ENCODE measurements at places on chromosomes 3 and 15.
A peak's percentile ranks its signal among the peaks of the same experiment; 100 is the strongest.

DNA sequence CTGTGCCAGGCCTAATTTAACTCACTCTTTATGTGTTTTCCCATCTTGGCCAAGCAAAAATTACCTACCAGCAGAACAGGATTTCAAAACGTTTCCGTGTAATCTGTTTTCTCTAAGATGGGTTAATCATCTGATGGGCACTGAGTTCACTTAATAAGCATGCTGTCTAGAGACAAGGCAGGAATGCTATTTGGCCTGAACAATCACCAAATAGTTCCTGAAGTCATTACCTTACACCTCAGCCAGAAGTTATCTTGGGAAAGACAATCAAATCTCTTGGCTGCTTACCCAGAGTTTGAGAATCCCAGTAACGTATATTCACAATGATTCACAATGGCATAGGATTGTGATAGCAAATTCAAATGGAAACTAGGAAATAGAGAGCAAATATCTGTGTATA is 779.1 kb downstream of the CADM2 start:
- peak; percentile 81 for DNase-seq

- peak; percentile 98 for DNase-seq
These were observed at the start of gene TMF1 for GRCh38 chr3:69051756-69052471. Gene TMF1 (minus strand): TSS chr3:69052333. CDS start chr3:69052086, 247 bp downstream.

GRCh38 chr15:62969442-62970089 is 73.0 kb upstream of the TPM1 start:
- peak; percentile 78 for DNase-seq

DNA sequence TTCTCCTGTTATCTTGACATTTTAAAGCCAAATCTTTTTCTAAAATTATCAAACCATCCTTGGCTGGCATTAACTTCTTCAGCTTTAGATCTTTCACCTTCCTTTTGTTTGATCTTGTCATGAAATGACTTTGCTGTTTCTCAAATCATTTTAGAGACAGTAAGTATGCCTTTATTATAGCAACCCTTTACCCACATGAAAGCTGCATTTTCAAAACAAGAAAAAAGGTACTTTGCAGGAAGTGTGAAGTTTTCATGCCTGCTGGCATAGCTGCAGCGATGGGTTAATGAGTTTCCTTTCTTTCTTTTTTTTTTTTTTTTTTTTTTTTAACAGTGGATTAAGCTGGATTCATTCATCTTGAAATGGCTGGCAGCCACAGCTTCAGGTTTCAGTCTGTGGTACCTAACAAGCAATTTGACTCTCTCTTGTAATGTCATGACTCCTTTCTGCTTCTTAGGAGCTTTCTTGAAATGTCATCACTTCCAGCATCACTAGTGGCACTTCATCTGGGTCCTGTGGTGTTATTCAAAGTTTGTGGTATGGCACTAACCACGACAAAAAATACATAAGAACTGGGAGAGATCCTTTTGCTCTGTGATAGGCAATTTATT is 18.8 kb downstream of the SLC25A26 start:
- no peak for DNase-seq

- peak; percentile 45 for DNase-seq
These were observed 41.4 kb downstream of the ROBO2 start for GRCh38 chr3:77081240-77081661.

DNA sequence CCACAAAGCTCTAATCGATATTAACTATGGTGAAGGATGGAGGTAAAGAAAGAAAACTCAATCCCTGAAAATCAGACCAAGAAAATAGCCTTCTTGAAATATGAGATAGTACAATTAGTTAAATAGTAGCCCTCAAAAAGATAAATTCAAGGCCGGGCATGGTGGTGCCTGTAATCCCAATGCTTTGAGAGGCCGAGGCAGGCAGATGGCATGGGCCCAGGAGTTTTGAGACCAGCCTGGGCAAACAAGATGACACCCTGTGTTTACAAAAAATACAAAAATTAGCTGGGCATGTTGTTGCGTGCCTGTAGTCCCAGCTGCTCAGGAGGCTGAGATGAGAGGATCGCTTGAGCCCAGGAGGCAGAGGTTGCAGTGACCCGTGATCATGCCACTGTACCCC is 31.6 kb upstream of the CEP152 start:
- DNase-seq = no peak

- no peak for DNase-seq
These were observed 73.8 kb downstream of the IQSEC1 start for GRCh38 chr3:12999147-13000140.

DNA sequence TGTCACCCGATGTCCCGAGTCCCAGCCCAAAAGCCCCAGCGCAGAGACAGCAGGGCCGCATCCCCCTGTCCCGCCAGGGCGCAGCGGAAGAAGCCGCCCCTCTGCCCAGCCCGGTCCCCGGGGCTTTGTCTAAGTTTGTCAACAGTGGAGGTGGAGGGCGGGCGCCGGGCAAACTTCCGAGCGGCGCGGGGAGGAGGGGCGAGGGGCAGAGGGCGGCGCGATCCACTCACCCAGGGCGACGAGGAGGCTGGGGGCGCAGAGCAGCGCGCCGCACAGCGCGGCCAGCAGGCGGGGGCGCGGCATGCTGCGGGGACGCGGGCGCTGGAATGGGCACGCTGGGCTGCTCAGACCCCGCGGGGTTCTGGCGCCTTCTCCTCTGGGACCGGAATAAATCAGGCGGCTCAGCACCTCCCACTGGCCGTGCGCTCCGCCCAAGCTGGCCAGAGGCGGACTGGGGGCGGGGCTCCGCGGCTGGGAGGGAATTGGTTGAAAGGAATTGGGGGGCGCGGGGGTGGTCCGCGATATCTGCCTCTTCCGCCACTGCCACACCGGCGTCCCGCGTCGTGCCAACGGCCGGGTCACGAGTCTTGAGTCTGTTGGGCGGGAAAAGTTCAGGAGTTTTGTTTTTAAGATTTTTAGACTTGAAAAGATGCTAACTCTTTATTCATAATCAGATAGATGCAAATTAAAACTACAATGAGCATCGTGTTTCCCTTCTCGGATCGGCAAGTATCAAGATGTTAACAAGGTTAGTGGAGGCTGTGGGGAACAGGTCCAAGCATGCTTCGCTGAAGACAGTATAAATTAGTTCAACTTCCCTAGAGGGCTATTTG is at the start of gene MFGE8:
Gene MFGE8 (minus strand): TSS at position 363 of the 833 bp plus-strand sequence. CDS start 60 bp downstream, at position 303.
- DNase-seq = peak; percentile 81

DNA sequence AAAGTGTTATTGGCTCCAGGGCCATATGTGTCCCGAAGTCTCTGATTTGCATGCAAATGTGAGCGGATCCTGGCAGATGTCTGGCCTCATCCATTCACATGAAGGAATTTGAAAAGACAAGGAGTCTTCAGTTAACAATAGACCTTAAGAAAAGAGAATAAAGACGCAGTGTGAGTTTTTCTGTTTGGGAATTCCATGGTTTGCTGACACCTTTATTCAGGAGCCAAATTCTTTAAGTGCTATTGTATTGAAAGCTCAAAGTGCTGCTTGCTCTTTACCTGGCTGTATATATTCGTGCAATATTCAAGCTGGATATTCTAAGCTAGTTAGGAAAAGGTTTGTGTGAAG is 2.2 kb downstream of the LRRN1 start:
- no peak for DNase-seq

DNA sequence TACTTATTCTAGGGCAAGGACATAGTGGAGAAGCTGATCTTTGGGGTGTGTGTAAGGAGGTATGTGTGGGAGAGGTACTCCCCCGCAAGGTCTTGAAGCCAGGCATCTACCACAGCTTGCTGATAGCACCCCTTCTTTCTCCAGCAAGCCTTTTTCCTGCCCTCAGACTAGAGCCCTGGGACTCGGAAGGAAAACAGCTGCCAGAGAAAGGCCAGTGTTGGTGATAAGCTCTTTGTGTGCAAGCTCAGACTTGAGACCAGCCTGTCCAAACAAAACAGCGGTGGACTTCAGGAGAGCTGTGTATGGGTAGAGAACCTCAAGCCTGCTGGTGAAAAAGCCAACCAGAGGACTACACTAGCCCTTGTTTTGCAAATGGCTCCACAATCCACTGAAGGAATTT is 1028.6 kb downstream of the MCTP2 start:
- peak; percentile 78 for DNase-seq

DNA sequence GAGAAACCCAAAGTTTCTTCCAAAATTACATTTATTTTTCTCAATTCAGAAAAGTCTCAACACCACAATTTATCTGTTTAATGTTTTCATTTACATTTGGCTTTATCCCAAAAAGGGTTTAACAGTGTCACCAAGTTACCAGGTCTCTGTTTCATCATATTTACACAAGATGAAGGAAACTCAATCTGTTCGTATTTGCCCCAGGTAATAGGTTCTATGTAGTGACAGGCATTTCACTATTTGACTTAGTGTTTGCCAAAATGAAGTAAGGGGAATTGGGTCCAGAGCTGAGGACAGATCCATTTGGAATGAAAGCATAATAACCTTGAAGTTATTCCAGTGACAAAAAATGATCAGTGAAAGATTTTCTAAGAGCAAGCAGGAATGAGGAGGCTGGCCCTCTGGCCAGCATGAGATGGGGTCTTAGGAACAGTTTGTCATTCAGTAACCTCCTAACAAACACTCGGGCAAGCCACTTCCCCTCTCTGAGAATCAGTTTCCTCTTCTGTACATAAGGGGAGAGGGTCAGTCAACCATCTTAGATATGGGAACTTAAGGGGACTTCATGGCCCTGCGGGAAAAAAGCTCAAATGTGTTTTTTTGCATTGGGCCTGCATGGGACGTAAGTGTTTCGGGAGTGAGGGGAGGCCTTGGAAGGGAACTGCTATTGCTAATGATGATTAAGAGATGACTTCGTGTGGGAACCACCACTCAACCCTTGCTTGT is 31.8 kb downstream of the UMPS start:
- DNase-seq = no peak

DNA sequence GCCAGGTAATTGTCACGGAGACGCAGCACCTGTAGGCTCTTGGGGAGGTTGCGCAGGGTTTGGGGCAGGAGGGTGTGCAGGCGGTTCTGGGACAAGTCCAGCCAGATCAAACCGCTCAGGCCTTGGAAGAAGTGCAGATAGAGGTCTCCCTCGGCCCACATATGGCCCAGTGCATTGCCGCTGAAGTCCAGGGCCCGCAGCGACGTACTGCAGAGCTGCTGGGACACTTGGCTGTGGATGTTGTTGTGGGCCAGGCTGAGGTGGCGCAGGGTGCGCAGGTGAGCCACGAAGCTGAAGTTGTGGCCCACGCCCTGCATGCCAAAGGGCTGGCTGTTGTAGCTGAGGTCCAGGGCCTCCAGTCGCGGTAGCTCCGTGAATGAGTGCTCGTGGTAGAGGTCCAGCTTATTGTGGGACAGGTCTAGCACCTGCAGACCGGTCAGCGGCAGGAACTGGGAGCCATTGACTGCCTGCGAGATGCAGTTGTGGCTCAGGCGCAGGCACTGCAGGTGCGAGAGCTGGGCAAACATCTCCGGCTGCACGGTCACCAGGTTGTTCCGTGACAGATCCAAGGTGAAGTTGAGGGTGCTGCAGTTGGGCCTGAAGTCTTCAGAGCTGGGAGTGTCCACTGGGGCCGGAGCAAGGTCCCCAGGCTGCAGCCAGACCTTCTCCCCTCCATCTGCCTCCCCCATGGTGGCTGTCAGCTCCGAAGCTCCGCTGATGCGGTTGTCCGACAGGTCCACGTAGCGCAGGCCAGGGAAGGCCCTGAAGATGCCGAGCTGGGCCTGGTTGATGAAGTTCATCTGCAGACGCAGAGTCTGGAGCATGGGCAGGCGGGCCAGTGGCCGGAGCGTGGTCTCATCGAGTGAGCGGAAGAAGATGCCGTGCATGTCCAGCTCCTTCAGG is 2.9 kb downstream of the TLR9 start:
- no peak for DNase-seq

GRCh38 chr15:83158393-83158792 is 49.2 kb downstream of the HDGFL3 start:
- peak; percentile 85 for DNase-seq

DNA sequence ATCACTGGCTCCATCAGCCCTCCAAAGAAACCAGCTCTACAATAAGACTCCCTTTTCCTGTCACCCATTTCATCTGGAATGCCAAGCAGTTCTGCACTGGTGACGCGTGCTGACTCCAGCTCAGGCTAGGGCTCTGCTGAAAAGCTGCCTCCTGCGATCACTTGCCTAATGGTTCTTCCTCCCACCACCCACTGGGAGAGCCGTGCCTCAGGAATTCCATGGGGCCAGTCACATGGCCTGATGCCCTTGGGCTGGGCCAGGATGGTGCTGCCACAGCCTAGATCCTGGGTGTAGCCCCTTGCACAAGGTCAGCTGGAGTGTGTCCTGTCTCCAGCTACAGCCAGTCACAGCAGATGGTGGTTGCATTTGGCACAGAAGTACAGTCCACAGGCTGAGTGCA is 98.9 kb downstream of the DNAJB8 start:
- peak; percentile 3 for DNase-seq

GRCh38 chr3:49470714-49471420 is 800 bp downstream of the DAG1 start:
- DNase-seq = peak; percentile 12

- DNase-seq = no peak
These were observed 1552.3 kb downstream of the OTOL1 start for GRCh38 chr3:163048881-163049280.

DNA sequence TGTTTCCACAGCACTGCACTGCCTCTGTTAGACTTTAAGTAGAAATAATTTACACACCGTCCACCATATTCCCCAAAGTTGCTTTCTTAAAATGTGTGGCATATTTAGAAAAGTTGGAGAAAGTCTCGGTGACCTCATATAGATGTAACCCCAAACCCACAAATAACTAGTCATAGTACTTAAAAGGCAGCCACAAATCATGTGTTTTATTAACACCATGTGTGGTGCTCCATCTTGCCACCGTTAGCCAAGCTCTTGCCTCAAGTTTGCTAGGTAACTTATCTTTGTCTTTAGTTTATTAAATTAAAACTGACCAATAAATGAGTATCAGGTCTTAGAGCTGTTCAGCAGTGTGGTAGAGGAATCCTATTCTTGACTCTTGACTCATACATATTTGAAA is 257.9 kb downstream of the UBE2E2 start:
- no peak for DNase-seq

DNA sequence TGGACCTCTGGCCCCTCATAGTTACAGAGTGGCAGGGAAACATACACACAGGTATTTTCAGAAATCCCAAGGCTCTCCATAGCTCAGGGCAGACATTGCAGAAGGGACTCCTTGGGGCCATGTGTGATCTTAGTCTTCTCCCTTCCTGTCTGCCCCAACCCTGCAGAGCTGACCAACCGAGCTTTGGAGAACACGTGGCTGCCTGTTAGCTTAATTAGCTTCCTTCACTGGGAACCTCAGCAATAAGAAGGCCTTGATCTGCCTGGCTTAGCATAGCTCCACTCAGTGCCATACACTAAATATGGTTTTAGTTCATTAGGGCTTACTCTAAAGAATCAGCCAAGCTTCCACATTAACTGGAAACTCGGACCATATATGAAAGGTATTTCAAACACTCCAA is 12.3 kb downstream of the LYZL4 start:
- DNase-seq = no peak

DNA sequence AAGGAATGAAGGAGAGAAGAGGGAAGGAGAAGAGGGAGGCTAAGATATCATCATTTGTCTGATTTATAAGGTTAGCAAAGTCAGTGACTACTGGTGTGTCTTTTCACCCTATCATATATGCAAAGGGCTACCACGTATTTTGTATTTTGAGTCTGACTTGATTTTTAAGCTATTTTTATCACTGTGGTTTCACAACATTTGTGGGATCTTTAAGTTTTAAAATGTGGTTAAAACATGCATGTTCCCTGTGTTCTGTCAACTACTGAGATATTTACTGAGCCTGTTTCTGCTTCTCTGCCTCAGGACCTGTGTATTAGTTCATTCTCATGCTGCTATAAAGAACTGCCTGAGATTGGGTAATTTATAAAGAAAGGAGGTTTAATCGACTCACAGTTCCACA is 22.5 kb upstream of the SPTSSB start:
- no peak for DNase-seq

Measured in mammary epithelial cell (primary cell).